ENCODE measurements at places on chromosomes 6 and 20.

DNA sequence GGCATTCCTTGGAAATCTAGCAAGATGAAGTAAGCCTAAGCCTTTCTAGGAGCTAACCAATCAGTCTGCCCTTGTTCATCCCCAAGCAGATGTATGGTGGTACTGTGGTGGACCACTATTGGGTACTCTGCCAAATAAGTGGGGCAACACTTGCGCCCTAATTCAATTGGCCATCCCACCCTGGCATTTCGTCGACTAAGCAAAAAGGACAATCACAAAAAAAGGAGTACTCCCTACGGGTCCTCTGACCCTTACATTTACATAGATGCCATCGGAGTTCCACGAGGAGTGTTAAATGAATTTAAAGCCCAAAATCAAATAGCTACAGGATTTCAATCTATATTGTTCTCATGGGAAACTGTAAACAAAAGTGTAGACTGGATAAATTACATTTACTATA, 19.5 kb downstream of the CHD6 start:
- no peak for DNase-seq

- no peak for DNase-seq
Measured at GRCh38 chr6:158059108-158059507, 77.4 kb downstream of the SYNJ2 start.

DNA sequence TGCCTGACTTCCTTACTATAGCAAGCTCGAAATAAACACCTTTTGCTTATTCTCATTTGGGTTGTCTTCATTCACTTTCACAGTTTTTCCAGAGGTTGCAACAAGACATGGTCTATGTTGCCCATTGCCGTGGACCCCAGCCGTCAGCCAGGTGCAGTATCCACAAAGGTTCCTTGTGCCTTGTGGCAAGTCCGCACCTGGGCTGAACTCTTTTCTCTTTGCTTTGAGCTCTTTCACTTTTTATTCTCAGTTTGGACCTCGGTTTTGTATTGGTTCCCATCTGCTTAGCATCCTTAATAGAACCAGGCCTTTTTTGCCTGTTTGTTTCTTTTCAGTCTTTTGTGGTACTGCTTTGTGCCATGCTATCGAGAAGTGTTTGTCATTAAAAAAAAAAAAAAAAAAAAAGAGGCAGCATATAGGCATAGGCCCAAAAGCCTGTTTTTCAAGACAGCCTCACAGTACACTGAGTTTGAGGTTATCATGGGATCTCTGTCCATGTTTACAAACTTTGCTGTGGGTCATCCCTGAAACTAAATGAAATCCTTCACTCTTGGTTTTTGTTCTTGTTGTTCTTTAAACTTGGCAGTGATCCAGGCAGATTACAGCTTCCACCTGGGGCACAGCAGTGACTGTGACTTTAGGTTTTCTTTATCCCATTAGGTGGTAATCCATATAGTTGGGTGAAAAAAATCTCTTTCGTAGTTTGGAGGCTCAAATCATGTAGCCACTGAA, 33.3 kb downstream of the GSTA3 start:
- no peak for DNase-seq

- no peak for DNase-seq
Measured at GRCh38 chr6:107805504-107805903, 18.6 kb downstream of the SCML4 start.

Data from NCI-H748 treated with DMSO at 0.1 percent for 48 hours (cell line).